ENCODE measurements at places on chromosomes 12 and 14. TPM values are rescaled to one million over a fixed set of nuclear protein-coding genes. Genes with fewer than 3 reads are reported as not detected.

Gene INHBE
- 0.30 TPM for polyA plus RNA-seq

Gene C12orf56
- 5.2 TPM for polyA plus RNA-seq

Gene EEF1AKMT3
- polyA plus RNA-seq = 15.3 TPM

Gene SUPT16H
- 38.1 TPM for polyA plus RNA-seq

Gene OR4N2
- not detected for polyA plus RNA-seq

Gene LRP10
- 74.7 TPM for polyA plus RNA-seq

Gene GSC
- polyA plus RNA-seq = not detected

Gene FOXA1
- polyA plus RNA-seq = not detected

Gene PTHLH
- not detected for polyA plus RNA-seq

Gene ATXN2
- 27.1 TPM for polyA plus RNA-seq

Gene CCDC177
- polyA plus RNA-seq = not detected

Gene BCL2L14
- 2.2 TPM for polyA plus RNA-seq

Gene PDZRN4
- polyA plus RNA-seq = 0.56 TPM

Gene TSPAN19
- 1.3 TPM for polyA plus RNA-seq

Gene MSRB3
- 10.3 TPM for polyA plus RNA-seq

Gene OAS2
- 5.0 TPM for polyA plus RNA-seq

Gene SRP54
- 37.3 TPM for polyA plus RNA-seq

Gene WDHD1
- polyA plus RNA-seq = 1.8 TPM

Gene RAN
- polyA plus RNA-seq = 422 TPM

Gene NFKBIA
- 131 TPM for polyA plus RNA-seq

Gene ACAD10
- 47.0 TPM for polyA plus RNA-seq

Gene RAD51AP1
- polyA plus RNA-seq = 0.52 TPM

Gene ST8SIA1
- 2.8 TPM for polyA plus RNA-seq

Gene CCDC85C
- polyA plus RNA-seq = 14.7 TPM
